Esophagus (tissue), 2 donors: ENCODE measurements at places on chromosomes 16 and 17. TPM values are rescaled to one million over a fixed set of nuclear protein-coding genes. Genes with fewer than 3 reads are reported as not detected.

Gene CNGB1
- polyA plus RNA-seq, result 0.04 TPM

Gene TBC1D28
- polyA plus RNA-seq, result not detected

Gene CCDC78
- 0.86 TPM for polyA plus RNA-seq

Gene SLC12A3
- 0.06 TPM for polyA plus RNA-seq

Gene KRTAP1-5
- polyA plus RNA-seq, result 0.09 TPM

Gene CIAO2B
- polyA plus RNA-seq, result 266 TPM

Gene CCL7
- polyA plus RNA-seq, result not detected

Gene TVP23A
- 0.05 TPM for polyA plus RNA-seq

Gene KCNJ12
- 0.09 TPM for polyA plus RNA-seq

Gene PRKCB
- polyA plus RNA-seq, result 0.45 TPM

Gene TXNDC17
- polyA plus RNA-seq, result 578 TPM

Gene OR3A3
- not detected for polyA plus RNA-seq

Gene TNS4
- polyA plus RNA-seq, result 74.8 TPM

Gene NPIPA5
- 25.8 TPM for polyA plus RNA-seq

Gene CRAMP1
- 4.8 TPM for polyA plus RNA-seq

Gene SLC52A1
- 0.92 TPM for polyA plus RNA-seq

Gene NPB
- polyA plus RNA-seq, result 0.33 TPM

Gene DNAH2
- 0.06 TPM for polyA plus RNA-seq

Gene ALDH3A1
- 202 TPM for polyA plus RNA-seq

Gene KRT20
- polyA plus RNA-seq, result 0.07 TPM

Gene PRCD
- 1.2 TPM for polyA plus RNA-seq

Gene HS3ST2
- polyA plus RNA-seq, result 0.08 TPM
